HCT116 (cell line): ENCODE measurements at places on chromosomes 13 and 19. TPM values are rescaled to one million over a fixed set of nuclear protein-coding genes. Genes with fewer than 3 reads are reported as not detected.

MPHOSPH8 gene
- 21.5 TPM for total RNA-seq

MED16 gene
- 73.6 TPM for total RNA-seq

PRR20B gene
- total RNA-seq, result not detected

ADM5 gene
- total RNA-seq, result 12.1 TPM

MRPS31 gene
- 22.8 TPM for total RNA-seq

DLL3 gene
- 0.17 TPM for total RNA-seq

ZNF577 gene
- total RNA-seq, result 5.8 TPM

WDR18 gene
- total RNA-seq, result 124 TPM

CASP14 gene
- total RNA-seq, result not detected

SPRY2 gene
- total RNA-seq, result 7.2 TPM

SMAD9 gene
- total RNA-seq, result 4.3 TPM

HCST gene
- 1.2 TPM for total RNA-seq

CBY2 gene
- total RNA-seq, result not detected

ZNF667 gene
- total RNA-seq, result not detected

OR10H5 gene
- not detected for total RNA-seq
